ENCODE measurements at places on chromosomes 2 and 18. TPM values are rescaled to one million over a fixed set of nuclear protein-coding genes. Genes with fewer than 3 reads are reported as not detected.

GALNT14 gene
- total RNA-seq, result not detected

ZC3H6 gene
- 9.6 TPM for total RNA-seq

SPP2 gene
- not detected for total RNA-seq

ALLC gene
- total RNA-seq, result not detected

UGT1A9 gene
- 4.1 TPM for total RNA-seq

SPC25 gene
- total RNA-seq, result 4.1 TPM

ITPRIPL1 gene
- total RNA-seq, result 0.92 TPM

APCDD1 gene
- total RNA-seq, result 5.2 TPM

ARMC9 gene
- 13.6 TPM for total RNA-seq

NCKAP1 gene
- total RNA-seq, result 108 TPM

CDK5R2 gene
- 0.37 TPM for total RNA-seq

PIEZO2 gene
- 1.3 TPM for total RNA-seq

SLC8A1 gene
- total RNA-seq, result 22.6 TPM

HOXD9 gene
- 5.8 TPM for total RNA-seq

CBLN2 gene
- total RNA-seq, result 0.40 TPM

TUBA3E gene
- total RNA-seq, result not detected

FN1 gene
- total RNA-seq, result 216 TPM

GFPT1 gene
- 158 TPM for total RNA-seq

SERPINB4 gene
- total RNA-seq, result not detected

DARS1 gene
- total RNA-seq, result 37.9 TPM

RAX gene
- total RNA-seq, result not detected

NEMP2 gene
- 3.1 TPM for total RNA-seq

PLEK gene
- total RNA-seq, result 7.8 TPM

IL36RN gene
- not detected for total RNA-seq

FAM228A gene
- not detected for total RNA-seq

LOXL3 gene
- total RNA-seq, result 3.4 TPM

MAP4K3 gene
- 29.4 TPM for total RNA-seq

MLPH gene
- 139 TPM for total RNA-seq

RNF125 gene
- total RNA-seq, result 12.0 TPM

WDCP gene
- 4.2 TPM for total RNA-seq

GPR39 gene
- 22.3 TPM for total RNA-seq

EFHD1 gene
- total RNA-seq, result 2.7 TPM

CXCR1 gene
- not detected for total RNA-seq

REG1B gene
- not detected for total RNA-seq

RGPD3 gene
- total RNA-seq, result 0.06 TPM

KLF7 gene
- 7.5 TPM for total RNA-seq

ZNF2 gene
- total RNA-seq, result 2.4 TPM

RFX8 gene
- not detected for total RNA-seq

C2orf66 gene
- total RNA-seq, result not detected

RESP18 gene
- not detected for total RNA-seq

ANKRD30B gene
- total RNA-seq, result not detected

Data from left colon (tissue), 2 donors.